ENCODE measurements at places on chromosomes 2 and 18.

GRCh38 chr2:120251880-120252224 is 800 bp upstream of the RALB start:
- DNase-seq = no peak

- no peak for DNase-seq
These were observed 116.2 kb downstream of the GATA6 start for GRCh38 chr18:22285361-22286140.

DNA sequence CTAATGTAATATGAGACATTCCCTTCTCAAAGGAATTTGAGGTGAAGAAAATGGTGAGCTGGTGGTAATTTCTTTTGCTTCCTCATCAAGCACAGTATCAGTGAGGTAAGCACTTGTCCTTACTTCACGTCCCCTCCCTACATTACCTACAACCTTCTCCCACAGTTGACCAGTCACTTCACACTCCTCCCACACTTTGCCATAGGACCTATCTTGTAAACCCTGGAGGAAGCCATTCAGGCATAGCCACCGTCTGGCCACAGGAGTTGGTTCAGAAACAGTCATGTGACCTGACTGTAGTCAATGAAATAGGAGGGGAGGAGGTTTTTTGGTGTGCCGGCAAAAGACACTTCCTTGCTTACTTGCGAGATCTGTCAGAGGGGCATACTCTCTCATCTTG is 12.1 kb downstream of the ACOXL start:
- DNase-seq = no peak

DNA sequence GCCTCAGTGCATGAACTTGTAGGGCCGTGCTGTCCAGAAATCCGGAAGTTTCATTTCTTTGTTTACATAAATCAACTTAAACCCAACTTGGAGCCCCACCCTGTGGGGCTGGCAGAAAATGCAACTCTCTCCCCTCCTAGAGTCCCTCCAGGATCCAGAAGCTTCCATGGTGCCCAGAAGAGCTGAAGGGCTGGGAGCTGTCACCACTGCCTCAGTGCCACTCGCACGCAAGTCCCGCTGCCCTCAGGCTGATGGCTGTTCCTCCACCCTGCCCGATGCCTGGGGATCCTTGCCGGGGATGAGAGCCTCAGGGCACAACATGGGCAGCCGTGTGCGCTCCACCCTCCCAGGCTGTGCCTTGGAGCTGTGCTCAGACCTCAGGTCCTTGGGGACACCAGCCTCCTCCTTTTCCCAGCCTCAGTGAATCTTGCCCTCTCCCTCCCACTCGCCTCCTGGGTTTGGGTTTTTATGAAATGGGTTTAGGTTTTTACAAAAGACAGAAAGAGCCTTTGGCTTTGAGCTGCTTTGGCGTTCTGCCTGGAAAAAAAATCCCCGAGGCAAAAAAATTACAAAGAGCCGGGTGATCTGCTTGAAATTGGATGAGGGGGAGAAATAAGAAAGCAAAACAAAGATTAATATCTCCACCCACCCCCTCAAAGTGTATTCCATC is 155.2 kb downstream of the TWIST2 start:
- DNase-seq = no peak

GRCh38 chr2:45008296-45009129 is 739 bp downstream of the SIX2 start:
- no peak for DNase-seq

GRCh38 chr2:69937968-69938367 is 23.1 kb downstream of the MXD1 start:
- no peak for DNase-seq

DNA sequence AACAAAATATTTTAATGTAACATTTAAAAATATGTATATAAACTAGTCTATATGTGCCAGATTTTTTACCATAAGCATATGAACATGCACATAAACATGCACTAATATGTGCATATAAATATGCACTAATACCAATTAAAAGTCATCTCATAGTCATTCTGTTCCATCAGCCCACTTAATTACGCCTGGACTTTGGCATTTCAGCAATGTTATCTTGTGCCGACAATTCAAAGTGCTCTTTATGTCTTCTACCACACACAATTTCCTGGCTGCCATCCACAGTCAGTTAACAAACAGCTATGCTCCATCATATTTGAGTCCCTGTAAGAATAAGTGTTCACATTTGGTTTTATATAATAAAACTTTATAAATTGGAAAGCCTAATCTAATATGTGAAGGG is 92.6 kb upstream of the TSPYL6 start:
- DNase-seq = no peak

GRCh38 chr2:120766470-120767351 is 31.0 kb downstream of the GLI2 start:
- DNase-seq = no peak

DNA sequence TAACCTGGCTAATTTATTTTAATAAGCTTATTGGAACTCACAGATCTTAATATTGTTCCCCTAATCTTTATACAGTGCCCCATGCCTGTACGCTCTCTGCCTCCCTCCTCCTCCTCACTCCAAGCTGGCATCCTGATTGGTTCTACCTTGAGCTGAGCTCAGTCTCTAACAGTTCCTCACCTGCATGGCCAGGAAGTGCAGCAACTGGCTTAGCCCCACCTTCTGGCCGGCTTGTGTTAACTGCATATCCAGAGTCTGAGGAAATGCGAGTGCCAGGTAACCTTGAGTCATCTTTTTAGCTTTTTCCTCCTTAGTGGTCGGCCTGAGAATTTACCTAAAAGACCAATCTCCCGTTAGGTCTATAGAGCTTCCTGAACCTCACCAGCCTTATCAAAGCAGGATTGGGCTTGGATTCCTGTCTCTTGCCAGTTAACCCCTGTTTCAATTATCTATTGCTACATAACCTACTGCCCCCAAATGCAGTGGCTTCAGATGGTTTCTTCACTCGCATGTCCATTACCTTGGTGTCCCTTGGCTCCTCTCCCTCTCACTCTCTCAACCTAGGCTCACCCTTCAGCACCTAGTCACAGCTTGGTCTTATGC is 89.5 kb upstream of the STK39 start:
- no peak for DNase-seq

GRCh38 chr2:160751021-160751420 is 257.4 kb upstream of the RBMS1 start:
- no peak for DNase-seq

- DNase-seq = no peak
These were observed 137.0 kb downstream of the MEIS1 start for GRCh38 chr2:66571918-66572317.

- DNase-seq = no peak
These were observed 207.5 kb upstream of the EPHA4 start for GRCh38 chr2:221779614-221780067.

DNA sequence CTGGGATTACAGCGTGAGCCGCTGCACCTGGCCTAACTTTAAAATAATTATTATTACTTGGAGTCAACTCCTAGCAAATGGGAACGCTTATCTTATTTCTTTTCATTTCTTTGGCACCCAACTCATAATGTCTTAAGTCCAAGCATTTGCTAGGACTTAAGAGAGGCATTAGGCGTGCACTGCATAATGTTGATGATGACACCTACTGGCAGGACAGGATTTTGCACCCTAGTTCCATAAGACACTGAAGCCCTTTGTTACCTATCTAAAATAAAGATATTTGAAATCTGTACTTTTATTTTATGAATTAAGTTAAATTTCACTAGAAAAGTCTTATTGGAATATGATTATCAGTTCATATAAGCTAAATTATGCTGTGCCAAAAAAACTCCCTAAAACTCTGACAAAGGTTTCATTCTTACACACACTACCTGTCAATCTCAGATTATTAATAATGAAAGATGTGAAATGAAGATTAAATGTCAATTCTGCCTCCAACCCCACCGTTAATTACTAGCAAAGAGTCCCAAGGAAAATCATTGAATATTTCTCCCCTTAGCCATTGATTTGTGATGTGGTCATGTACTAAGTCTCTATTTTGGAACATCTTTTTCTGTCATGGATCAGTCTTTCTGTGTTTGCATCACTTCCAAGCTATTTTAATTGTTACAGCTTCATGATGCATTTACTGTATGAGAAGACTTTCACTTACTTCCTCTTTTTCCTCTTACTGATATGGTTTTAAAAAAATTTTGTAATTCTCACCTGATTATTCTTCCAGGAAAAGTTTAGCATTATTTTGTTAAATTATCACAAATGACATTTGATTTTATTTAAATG is 12.7 kb upstream of the CDH2 start:
- DNase-seq = no peak

- DNase-seq = no peak
These were observed 199.9 kb upstream of the PKDCC start for GRCh38 chr2:41847744-41848441.

- DNase-seq = no peak
These were observed 146.7 kb downstream of the PDE1A start for GRCh38 chr2:182280118-182280517.

DNA sequence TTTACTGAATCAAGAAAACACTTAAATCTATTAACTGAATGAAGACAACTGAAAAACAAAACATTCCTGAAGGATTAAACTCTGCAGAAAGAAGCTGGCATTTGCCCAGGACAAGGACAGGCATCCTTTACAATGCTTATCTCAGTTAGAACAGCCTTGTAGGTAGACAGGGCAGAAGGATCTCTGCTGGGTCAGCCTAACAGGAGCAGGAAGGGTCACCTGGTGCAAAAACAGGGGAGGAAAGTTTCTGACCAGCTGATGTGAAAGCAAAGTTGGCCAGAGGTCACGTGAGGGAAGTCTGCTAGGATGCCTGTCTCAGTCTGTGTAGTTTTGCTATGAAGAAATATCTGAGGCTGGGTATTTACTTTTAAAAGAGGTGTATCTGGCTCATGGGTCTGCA is 348.6 kb downstream of the ANAPC1 start:
- DNase-seq = no peak

DNA sequence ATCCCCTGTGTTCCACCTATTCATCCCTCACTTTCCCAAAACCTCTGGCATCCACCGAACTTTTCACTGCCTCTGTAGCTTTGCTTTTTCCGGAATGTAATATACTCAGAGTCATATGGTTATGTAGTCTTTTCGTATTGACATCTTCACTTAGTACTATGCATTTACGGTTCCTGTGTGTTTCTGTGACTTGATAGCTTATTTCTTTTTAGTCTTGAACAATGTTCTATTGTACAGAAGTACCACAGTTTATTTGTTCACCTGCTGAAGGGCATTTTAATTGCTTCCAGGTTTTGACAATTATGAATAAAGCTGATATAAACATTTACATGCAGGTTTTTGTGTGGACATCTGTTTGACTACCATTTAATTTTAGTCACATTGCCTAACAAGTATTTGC is 154.7 kb upstream of the DOK6 start:
- no peak for DNase-seq

DNA sequence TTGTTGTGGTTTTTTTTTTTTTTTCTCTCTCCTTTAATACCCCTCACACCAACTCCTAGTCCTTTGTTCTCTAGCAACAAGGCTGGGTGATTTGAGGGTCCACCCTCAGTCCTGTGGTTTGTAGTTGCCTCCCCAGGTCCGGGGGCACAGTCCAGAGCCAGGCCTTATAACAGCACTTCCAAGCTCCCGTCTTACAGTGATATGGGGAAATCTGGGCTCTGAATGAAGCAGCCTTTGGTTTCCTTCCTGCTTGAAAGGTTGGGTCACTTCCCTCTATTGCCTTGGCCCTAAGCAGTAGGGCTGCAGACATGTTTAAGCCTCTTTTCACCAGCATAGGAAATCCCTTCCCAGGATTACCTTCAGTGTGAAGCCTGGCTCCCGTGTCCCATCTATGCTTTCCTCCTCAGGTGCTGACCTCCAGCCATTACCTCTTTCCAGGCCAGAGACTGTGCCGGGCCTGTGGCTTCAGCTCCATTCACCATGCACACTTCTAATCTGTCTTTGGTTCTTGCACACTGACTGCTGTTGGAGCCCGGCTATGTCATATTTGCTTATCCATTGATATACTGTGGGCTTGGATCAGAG is 21.2 kb upstream of the NTSR2 start:
- DNase-seq = no peak

GRCh38 chr2:72883356-72883962 is 3.7 kb upstream of the SPR start:
- no peak for DNase-seq

GRCh38 chr2:150046810-150047209 is 440.7 kb downstream of the RND3 start:
- DNase-seq = no peak

DNA sequence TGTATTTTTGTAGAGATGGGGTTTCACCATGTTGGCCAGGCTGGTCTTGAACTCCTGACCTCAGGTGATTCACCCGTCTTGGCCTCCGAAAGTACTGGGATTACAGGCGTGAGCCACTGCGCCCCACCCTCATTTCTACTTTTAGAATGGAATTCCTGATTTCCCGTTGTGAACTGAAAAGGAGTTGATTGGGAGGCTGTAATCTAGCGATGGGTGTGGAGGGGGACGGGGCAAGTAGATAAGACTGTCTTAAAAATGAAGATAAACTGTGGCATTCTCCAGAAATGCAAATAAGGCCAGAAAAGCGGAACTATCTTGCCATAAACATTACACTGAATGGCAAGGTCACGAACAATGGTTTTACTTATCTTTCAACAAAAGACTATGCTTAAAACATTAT is 135.4 kb downstream of the TRIB2 start:
- DNase-seq = no peak

GRCh38 chr2:203033395-203033794 is 18.7 kb downstream of the NBEAL1 start:
- no peak for DNase-seq

GRCh38 chr2:191312163-191312562 is 67.0 kb downstream of the MYO1B start:
- no peak for DNase-seq

GRCh38 chr2:48767330-48767729 is 11.8 kb upstream of the LHCGR start:
- DNase-seq = no peak

- no peak for DNase-seq
These were observed 611 bp downstream of the ZNF512 start for GRCh38 chr2:27583390-27583915.

GRCh38 chr18:47118981-47119380 is 31.3 kb downstream of the HDHD2 start:
- no peak for DNase-seq

DNA sequence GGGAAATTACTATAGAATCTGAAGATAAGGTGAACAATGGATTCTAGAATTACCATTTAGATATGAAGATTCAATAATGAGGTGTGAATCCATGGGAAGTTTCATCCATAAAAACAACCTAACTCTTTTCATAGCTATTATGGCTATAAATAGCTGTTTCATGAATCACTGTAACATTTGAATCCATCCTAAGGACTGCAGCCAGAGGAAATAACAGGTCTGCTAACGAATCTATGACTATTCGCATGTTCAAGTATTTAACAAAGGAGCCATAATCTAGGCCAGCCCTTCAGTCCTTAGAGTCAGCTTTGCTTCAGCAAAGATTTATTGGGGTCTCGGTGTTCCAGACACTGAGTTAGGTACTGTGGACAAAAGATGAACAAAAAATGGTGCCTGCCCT is 87.1 kb downstream of the MYOM1 start:
- DNase-seq = no peak

DNA sequence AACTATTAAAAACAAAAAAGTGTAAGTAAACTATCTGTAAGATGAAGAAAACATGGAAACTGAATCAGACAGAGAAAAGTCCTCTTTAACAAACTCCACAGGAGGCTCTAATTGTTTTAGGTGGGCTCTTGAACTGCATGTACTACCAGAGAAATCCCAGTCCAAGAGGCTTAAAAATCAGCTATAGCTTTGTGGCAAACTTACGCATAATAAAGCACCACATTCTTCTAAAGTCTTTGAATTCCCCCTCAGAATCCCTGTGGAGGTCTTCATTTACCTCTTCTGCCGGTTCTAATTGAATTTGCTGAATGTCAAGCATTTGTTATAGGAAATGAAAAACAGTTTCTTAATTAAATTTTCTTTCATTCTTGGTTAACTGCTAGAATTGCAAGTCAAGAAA is 40.8 kb downstream of the CHN1 start:
- DNase-seq = no peak

All from right atrium auricular region (tissue), 2 donors.